ENCODE measurements at places on chromosomes 13 and 19.

GRCh38 chr13:26658448-26659385 is 101.2 kb downstream of the WASF3 start:
- DNase-seq: peak; percentile 11

GRCh38 chr19:42301646-42302203 is at the start of gene PRR19:
Gene PRR19, plus strand, starts transcription at chr19:42302132. Its CDS starts 7,453 bp downstream, at chr19:42309585.
- peak; percentile 7 for DNase-seq

- no peak for DNase-seq
Measured at GRCh38 chr19:31354799-31355664, 5.8 kb upstream of the TSHZ3 start.

DNA sequence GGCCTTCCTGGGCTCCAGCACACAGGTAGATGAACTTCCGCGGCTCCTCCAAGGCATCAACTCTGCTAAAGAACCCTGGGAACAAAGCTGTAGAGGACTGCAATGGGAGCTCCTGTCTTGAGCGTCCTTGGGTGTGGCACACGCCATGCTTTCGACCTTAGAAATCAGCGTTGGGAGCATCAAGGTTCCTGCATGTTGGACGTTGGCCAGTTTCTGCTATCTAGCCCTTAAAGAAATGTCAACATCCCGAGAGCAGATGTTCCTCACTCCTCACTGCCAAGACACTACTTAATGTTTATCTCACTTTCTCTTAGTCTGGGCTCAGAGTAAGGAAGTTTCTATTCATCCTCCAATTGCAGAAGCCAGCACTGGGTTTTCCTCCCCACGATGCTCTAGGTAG is 70.6 kb upstream of the MEDAG start:
- DNase-seq: no peak

GRCh38 chr13:113216254-113217048 is 7.0 kb downstream of the CUL4A start:
- DNase-seq: no peak

GRCh38 chr19:33667141-33667650 is 45.4 kb downstream of the CHST8 start:
- DNase-seq: no peak

DNA sequence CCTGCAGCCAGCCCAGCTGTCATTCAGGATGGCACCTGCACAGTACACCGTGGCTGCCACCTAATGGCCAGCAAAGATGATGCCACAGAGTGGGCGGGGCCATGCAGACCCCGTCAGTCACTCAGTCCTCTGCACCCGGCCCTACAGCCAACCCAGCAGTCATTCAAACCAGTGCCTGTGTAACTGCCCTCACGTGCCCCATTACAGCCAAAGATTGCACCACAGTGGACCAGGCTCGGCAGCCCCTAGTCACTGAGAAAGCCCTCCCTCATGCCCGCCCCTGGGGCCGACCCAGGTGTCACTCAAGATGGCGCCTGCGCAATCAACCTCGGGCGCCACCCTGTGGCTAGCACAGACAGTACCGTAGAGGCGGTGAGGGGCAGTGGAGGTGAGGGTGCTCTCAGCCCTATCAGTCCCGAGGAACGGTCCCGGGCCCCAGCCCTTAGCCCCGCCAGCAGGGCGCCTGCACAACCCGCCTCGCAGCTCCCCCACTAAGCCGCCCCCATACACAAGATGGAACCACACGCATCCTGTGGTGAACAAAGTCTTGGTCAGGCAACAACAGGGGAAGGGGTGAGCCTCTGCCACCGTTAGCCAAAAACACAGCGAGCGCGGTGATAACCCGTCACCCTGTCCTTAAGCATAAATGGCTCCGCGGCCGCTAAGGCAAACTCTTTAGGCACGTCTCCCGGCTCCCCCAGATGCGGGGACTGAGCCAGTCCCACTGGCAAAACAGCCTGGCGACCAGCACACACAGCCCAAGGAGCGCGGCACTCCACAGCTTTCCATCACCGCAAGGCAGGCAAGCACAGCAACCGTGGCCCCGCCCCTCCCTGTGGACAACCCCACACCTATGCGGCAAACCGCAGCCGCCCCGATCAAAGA is 2.3 kb downstream of the PEG3 start:
- DNase-seq: no peak
